ENCODE measurements at places on chromosomes 3 and 15.

DNA sequence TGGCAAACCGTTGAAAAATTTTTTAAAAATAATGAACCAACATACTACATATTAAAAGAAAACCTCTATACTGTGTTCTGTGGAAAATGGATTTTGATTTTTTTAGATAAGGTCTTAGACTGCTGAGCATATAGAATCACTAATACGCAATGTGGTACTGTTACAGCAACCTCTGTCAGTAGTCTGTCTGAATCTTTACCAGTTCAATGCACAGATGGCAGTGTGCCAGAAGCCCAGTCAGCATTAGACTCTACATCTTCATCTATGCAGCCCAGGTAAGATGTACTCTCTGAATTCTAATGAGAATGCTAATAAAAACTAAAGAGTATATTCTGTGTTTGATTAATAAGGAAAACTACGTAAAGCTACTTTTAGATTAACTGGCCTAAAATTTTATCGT is 31.3 kb upstream of the FAH start:
- DNase-seq: no peak

- DNase-seq: no peak
These were observed 128.1 kb upstream of the ADPGK start for GRCh38 chr15:72911626-72912025.

DNA sequence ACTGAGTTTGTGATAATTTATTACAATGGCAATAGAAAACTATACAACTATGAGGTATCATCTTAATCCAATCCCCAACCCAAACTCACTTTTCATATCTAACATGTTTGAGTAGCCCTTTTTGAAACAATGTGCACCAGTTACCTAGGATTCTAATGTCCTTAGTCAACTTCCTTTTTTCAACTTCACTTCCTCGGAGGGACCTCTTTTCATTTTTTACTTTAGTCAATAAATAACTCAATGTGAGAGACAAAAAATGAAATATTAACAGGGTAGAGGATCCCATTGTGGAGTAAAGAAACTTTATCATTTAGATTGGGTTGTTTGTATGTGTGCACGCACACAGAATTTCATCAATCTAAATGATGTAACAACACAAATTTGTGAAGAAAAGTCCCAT is 193.6 kb upstream of the LRRC3B start:
- DNase-seq: no peak

GRCh38 chr3:125381743-125382142 is 6.6 kb upstream of the ZNF148 start:
- DNase-seq: no peak

GRCh38 chr3:174153871-174154270 is 705.3 kb upstream of the NAALADL2 start:
- no peak for DNase-seq

DNA sequence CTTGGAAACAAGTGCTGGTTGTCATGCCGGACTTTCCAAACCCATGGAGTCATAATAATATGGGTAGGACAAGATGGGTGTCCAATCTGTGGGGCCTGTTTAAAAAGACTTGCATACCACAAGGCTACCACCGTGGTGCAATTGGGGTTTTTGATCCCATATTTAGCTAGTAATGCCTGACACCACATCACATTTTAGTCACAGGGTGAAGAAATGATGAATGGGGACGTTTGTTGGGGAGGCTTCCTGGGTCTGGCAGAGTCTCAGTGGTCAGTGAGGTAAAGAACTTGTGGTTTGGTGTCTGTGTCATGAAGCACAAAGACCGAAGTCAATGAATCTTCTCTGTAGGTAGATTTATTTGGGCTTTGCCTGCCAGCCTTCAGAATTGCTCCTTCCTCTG is 31.0 kb downstream of the P3H2 start:
- DNase-seq: no peak

DNA sequence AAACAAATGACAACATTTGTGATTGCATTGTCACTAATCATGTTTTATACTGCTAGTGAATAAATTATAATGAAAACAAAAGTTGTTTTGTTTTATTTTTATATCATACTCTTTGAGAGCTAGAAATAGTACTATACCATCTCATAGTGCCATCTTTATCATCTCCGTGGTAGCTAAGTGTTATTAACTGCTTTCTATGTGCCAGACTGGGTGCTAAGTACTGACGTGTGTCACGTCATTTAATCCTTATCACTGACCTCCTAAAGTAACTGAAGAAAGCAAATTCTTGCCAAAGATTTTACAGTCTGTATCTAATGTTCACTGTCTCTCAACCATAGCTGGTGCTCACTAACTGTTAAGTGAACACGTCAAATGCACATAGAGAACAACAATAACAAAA is 99.5 kb upstream of the CNTN3 start:
- no peak for DNase-seq

DNA sequence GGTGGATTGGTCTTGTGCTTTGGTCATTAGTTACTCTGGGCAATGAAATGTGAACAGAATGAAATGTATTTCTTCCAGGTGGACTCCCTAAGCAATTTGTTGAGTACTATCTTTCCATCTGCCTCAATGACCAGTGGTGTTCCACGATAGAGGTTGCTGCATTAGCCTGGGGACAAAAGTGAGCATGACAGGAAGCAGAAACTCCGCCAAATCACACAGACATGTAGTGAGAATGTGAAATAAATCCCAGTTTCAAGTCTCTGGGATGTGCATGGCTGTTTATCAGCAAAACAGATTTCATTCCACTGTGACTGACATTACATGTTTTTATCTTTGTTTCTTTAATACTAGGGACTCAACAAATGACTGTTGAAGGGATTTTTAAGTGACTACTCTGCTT is 63.3 kb upstream of the DCBLD2 start:
- no peak for DNase-seq

GRCh38 chr3:45792516-45793172 is 3.7 kb downstream of the SLC6A20 start:
- no peak for DNase-seq

DNA sequence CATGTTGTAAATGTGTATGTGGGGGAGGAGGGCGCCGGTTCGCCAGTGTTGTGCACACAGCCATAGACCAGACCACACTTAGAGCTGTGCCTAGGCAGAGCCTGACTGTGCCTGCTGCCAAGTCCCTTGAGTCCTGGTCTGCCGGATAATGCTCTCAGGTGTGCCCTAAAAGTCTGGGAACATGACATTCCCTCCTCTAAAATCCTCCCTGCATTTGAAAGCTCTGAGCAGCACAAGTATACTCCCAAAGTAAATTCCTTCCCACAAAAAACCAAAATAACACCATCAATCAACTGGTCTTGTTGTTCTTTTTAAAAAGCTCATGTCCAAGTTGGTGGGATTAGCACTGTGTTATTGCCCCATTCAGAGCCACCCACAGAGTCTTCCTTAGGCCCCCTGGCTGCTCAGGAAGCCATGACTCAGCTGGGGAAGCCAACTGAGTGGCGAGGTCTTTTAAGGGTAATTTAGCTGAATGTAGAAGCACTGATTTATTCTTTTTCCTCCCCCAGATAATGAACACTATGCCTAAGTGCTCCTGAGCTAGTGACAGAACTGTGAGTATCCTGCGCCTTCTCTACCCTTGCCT is 147.8 kb upstream of the MCTP2 start:
- no peak for DNase-seq

DNA sequence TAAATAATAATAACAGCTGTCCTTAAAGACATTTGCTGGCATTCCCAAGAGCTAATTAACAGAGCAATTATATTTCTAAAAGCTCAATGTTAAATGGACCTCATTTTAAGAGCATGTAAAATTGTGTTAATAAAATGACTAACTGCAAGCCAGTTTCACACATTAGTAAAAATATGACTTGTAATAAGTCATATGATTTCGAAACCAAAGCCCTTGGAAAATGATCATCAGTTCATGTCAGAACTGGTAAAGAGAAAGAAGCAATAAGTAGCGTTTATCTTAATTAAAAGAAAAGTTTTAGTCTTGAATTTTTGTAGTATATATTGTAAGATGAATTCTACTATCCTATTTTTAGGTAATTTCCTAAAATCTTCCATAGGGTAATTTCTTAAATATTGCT is 310.7 kb downstream of the CNTN3 start:
- no peak for DNase-seq

- DNase-seq: no peak
These were observed 4.4 kb downstream of the NAALADL2 start for GRCh38 chr3:174863488-174863887.

- no peak for DNase-seq
These were observed 453 bp downstream of the ZDHHC23 start for GRCh38 chr3:113948015-113948917.

- DNase-seq: no peak
These were observed 22.6 kb downstream of the RARRES1 start for GRCh38 chr3:158709666-158710083.

Data from T-helper 17 cell (primary cell).